ENCODE measurements at places on chromosomes 7 and 10.

DNA sequence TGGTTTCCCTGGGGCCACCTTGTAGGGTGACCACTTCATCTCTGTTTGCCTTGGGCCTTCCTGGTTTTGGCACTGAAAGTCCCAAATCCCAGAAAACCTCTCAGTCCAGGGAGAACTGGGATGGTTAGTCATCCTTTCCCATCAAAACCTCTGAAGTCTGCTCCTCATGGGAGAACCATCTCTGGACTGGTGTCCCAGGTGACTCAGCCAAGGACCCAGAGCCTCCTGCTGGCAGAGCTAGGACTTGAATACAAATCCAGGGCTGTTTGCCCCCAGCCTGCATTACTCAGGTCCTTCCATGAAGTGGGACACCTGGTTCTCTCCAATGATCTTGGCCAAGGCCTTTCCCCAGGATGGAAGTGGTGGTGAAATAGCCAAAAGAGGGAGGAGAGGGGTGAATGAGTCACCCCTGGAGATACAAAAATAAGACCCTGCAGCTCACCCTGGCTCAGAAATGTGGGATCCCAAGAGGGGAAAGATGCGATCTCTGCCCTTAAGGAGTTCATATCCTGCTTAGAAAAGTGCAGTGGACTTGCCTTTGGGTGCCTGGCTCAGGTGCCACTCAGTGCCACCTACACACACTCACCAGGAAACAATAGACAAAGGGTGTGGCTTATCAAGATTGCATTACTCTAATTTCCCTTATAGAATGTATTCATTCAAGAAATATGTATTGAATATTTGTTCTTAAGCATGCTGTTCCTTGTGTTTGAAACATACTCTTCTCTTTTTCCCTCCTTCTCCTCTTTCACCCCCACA is 22.0 kb downstream of the ADRA2A start:
- DNase-seq: no peak

DNA sequence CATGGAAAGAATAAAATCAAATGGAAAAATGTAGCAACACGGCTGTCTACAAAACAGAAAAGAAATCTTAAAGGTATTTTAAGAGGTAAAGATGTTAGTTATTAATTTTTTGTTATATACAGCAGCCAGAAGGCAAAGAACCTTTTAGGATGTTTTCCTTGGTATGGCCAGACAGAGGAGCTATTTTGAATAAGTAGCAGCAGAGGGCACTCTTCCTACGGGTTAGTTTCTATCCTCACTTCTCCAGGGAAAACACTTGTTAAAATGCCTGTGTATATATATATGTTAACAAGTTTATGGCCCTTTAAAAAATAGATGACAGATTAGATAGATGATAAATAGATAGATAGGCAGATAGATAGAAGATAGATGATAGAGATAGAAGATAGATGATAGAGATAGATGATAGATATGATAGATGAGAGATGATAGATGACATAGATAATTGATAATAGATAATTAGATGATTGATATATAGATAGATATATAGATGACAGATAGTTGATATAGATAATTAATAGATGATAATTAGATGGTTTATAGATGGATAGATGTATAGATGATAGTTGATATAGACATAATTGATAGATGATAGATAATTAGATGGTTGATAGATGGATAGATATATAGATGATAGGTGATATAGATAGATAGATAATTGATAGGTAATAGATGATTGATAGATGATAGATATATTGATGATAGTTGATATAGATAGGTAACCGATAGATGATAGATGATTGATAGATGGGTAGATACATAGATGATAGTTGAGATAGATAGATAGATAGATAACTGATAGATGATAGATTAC is 57.8 kb upstream of the WIPF3 start:
- no peak for DNase-seq

GRCh38 chr7:134699899-134700298 is 53.2 kb downstream of the BPGM start:
- no peak for DNase-seq

DNA sequence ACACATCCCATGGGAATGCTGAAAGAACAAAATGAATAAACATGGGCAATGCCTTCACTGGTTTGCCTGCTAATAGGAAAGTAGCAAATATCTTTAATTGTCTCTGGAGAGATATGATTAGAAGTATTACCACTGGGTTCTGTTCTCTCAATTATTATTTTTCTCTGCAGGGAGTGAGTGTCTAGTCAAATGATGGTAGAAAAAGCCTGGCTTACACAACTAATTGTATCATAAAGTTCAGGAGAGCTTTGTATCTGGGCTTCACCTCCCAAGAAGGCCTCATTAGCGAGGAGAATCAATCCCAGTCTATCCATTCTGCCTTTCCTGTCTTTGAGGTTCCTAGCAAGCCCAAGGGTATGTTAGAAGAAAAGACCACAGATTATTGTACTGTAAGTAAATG is at the start of gene OR2A14:
TSS of gene OR2A14 (plus strand) at position 301 of the 400 bp plus-strand sequence. CDS start 5,937 bp downstream, outside the sequence.
- DNase-seq: no peak

- no peak for DNase-seq
These were observed 52.9 kb downstream of the ZNF467 start for GRCh38 chr7:149720372-149721083.

- DNase-seq: peak; percentile 53
These were observed 246.2 kb downstream of the CCDC7 start for GRCh38 chr10:32692174-32692573.

GRCh38 chr7:159005618-159006017 is 139.0 kb downstream of the VIPR2 start:
- DNase-seq: no peak

DNA sequence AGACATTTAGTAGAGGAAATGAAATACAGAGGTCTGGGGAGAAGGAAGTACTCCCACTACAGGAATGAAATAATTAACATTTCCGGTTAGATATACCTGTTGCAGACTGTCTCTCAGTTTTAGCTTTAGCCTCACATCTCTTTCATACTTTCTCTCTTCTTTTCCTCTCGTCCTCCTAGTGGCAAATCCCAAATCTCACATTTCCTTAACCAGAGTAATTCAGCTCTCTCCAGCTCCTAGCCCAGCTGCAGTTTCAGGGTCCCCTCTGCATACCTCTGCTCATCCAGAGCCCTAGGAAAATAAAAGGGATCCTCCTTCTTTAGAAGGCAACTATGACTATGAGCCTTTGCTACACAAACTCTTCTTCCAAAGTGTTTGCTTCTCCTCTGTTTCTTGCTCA is 643.2 kb downstream of the PHTF2 start:
- DNase-seq: no peak

- DNase-seq: no peak
These were observed 94.5 kb upstream of the GSDME start for GRCh38 chr7:24851786-24852185.

- no peak for DNase-seq
These were observed 216.4 kb downstream of the ELFN1 start for GRCh38 chr7:1886361-1887064.

DNA sequence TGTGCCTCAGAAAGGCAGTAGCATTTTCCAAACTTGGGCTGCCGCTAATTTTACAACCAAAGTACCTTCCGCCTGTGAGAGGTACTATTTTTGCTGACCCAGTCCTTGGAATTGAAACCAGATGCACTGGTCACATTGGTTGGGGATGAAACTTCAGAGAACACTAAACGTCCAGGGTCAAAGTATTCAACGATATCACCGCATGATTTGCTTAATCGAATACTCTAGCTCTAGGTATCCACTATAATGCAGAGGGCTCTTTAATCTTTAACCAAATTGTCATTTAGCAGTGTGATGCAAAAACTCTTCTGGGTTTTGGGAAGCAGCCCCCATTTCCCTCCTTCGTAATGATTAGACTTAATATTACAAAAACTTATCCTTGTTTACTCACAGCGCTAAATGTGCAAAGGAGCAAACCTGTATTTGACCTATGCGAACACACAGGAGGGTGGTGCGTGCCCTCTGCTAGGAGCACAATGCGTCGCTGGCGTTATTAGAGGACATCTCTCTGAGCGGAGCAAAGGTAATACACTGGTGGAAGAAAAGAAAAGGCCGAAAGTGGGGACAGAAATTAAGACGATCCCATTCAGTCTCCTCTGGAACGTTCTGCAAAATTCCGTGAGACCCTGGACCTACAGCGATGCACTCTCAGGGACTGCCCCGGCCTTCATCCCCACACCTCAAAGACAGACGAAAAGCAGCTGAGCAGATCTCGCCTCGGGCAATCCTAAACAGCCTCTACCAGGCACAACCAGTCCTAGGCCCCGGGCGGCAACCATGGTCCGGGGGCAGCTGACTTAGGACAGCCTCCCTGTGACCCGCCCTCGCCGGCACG is 916 bp upstream of the EEPD1 start:
- DNase-seq: no peak
